Naive thymus-derived CD4-positive, alpha-beta T cell (primary cell): ENCODE measurements at places on chromosomes 1 and 21.

DNA sequence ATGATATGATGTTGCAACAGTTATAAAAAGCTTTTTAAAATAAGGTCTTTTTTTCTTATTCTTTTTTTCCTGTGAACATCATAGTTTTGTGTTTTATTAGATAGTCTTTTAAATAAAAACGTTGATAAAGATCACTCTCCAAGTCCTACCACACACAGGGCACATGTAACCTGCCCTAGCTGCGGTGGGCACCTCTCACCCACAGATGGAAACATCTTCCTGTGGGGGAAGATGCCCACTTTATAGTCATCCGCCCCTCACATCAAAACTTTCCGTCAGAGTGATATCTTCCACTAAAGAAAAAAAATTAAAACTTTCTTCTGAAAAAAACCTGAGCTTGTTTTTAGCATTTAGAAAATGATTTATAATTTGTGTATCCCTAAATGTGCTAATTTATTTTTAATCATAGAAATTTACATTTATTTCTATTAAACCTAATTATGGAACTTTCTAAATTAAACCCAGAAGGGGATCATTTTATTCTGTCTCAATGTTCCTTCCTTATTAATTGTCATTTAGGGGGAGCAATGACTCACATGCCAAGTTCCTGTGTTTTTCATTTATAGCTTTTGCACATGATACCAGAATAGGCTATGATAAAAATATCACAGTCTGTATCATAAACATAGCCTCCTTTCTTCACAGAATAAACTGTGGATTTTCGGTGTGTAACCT lies 24.7 kb downstream of the TNFRSF9 start:
- no peak for DNase-seq

DNA sequence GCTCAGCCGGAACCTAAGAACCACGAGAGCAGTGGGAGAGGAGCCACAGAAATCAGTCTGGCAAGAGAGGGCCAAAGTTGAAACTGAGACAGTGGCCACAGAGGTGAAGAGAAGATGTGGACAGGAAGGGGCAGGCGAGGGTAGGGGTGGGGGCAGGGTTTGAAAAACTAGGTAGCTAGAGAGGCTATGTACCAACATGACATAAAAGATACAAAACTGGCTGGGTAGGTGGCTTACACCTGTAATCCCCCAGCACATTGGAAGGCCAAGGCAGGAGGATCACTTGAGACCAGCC lies 28.4 kb upstream of the TIAM1 start:
- no peak for DNase-seq

DNA sequence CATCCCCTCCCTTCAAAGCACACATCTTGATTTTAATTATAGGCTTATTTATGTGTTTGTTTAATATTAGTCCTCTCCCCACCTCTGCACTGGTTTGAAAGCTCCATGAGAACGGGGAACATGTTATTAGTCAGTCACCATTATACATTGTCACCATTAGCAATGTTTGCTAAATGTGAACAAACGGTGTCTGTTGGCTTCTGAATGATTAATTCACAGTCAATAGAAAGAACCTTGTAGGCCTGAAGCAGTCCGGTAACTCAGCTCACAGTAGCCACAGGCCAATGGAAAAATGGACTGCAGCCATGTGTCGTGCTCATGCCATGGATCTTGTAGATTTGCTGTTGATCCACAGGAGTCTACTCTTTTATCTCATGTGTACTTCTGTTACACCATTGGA lies 49.7 kb upstream of the NHLH2 start:
- DNase-seq: no peak

DNA sequence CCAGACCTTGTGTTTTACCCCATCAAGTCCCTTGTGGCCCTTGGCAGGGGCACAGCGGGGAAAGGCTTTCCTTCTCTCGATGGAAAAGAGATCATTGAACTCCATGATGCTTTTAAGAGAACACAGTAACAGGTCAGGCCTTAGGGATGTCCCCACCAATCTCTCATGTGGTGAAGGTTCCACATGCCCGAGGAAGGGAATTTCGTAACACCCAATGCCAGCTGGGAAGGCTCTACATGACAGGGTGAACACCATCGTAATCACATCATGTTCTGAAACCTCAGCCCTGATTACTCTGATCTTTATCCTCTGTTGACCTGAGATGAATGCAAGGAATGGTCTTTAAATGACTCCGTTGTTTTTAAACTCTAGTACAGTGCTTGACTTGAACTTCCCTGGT lies 105.5 kb upstream of the SPAG17 start:
- DNase-seq: no peak

- DNase-seq: no peak
Measured at GRCh38 chr21:46061518-46061917, 36.4 kb upstream of the COL6A2 start.

- DNase-seq: no peak
Measured at GRCh38 chr1:67339623-67340343, 32.1 kb downstream of the IL12RB2 start.

DNA sequence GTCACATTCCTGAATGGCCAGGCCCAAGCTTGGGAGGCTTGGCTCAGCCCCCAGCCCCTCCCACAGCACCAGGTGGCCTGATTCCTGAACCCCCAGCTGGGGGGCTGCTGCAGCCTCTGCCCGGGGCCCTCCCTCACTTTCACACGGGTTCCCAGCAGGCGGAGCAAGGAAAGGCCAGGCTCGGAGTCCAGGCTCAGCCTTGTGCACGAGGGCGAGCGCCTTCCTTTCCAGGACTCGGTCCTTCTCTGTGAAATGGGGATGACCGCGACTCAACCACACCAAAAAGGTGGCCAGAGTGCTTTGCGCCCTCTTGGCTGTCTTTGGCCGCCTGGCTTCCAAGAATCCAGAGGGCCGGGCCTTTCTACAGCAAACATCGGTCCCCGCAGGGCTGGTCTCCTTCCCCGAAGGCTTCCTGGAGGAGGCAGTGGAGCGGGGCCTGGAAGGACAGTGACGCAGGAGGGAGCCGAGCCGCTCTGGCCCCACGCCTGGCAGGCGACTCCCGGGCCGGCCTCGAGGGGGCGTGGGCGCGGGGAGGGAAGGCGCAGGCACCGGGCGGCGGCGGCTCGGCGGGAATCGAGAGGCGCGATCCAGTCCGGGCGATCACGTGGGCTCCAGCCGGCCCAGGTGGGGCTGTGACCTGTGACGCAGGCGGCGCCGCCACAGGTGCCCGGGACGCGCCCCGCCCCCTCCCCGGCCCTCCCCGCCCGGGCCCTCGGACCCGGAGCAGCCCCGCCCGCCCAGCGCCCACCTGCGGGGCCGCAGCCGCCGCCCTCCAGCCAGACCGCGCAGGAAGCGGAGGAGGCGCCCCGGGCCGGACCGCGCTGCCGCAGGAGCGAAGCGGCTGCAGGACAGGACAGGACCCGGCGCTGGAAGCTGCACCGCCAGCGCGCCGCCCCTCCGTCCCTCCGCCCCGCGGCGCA lies at the start of gene ARHGEF16:
Gene ARHGEF16, plus strand, starts transcription at position 775 of the 920 bp plus-strand sequence. CDS start 8,420 bp downstream, outside the sequence.
- peak; percentile 30 for DNase-seq

- peak; percentile 59 for DNase-seq
Measured at GRCh38 chr1:234478152-234478480, 863 bp downstream of the TARBP1 start.

- no peak for DNase-seq
Measured at GRCh38 chr1:17168091-17168876, 36.6 kb upstream of the PADI1 start.

DNA sequence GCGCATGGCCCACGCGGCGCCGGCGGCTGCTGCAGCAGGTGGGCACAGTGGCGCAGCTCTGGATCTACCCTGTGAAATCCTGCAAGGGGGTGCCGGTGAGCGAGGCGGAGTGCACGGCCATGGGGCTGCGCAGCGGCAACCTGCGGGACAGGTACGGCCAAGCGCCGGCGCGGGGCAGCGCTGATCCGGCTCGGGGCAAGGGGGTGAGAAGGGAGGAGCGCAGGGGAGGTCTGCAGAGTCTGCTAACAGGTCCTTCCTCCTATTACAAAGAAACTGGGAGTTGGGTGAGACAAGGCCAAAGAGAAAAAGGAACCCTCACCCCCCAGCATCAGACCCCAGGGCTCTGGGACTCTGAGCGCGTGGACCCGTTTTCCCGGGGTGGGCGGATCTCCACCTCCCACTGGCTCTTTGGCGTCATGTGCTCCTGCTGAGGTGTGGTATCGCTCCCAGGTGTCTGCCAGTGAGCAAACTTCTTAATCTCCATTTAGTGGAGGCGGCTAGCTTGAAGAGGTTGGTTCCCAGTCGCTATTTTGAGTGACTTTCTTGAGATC lies 431 bp downstream of the MTARC1 start:
- no peak for DNase-seq

DNA sequence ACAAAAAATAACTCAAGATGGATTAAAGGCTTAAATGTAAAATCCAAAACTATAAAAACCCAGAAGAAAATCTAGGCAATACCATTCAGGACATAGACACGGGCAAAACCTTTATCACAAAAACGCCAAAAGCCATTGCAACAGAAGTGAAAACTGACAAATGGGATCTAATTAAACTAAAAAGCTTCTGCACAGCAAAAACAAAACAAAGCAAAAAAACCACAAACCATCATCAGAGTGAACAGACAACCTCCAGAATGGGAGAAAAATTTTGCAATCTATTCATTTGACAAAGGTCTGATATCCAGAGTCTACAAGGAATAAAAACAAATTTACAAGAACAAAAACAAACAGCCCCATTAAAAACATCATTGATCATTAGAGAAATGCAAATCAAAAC lies 4.5 kb upstream of the PGBD2 start:
- no peak for DNase-seq

- peak; percentile 8 for DNase-seq
Measured at GRCh38 chr1:3772715-3773571, at the start of gene SMIM1. Gene SMIM1 (plus strand): TSS chr1:3772749. CDS start chr1:3775374, 2,625 bp downstream.

DNA sequence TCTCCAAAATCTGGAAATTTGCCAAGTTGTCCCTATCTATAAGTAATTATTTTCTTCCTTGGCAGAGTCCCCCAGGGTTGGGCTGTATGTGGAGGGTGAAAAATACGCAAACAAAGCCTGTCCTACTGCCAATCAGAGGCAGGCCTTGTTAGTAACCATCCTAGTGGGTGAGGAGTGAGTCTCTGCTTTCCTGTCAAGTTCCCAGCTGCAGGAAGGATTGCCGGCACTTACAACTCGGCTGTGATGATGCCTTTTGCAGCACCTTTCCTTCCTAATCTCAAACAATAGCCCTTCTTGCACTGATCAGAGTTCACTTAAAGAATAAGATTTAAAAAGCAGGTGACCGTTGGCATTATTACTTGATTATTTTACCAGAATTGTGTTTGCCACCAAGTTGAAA lies 31.3 kb upstream of the FGGY start:
- DNase-seq: no peak

GRCh38 chr1:217524787-217525520 lies 105.9 kb downstream of the GPATCH2 start:
- no peak for DNase-seq

- DNase-seq: no peak
Measured at GRCh38 chr1:29478879-29479278, 242.6 kb downstream of the PTPRU start.

GRCh38 chr1:214228976-214229375 lies 52.0 kb upstream of the SMYD2 start:
- no peak for DNase-seq
